D721Med (cell line): ENCODE measurements at places on chromosomes 2 and 18.

- DNase-seq = no peak
Measured at GRCh38 chr2:168632709-168633121, 169.7 kb upstream of the NOSTRIN start.

DNA sequence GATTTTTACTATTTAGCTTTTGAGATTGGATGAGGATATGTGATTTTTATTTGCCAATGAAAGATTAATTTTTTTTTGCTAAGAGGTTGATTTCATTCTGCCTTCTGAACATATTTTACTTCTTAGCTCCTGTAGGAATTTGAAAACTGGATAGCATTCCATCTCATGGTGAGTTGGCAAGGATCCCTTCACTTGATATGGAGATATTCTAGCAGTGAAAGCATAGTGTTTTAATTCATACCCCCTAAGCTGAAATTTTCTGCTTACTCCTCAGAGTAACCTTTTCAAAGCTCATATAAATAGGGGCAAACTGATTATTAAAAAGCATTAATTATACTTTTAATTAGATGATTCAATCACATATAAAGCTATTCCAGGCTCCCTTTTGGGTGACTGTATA, 61.0 kb upstream of the KCNJ3 start:
- no peak for DNase-seq

DNA sequence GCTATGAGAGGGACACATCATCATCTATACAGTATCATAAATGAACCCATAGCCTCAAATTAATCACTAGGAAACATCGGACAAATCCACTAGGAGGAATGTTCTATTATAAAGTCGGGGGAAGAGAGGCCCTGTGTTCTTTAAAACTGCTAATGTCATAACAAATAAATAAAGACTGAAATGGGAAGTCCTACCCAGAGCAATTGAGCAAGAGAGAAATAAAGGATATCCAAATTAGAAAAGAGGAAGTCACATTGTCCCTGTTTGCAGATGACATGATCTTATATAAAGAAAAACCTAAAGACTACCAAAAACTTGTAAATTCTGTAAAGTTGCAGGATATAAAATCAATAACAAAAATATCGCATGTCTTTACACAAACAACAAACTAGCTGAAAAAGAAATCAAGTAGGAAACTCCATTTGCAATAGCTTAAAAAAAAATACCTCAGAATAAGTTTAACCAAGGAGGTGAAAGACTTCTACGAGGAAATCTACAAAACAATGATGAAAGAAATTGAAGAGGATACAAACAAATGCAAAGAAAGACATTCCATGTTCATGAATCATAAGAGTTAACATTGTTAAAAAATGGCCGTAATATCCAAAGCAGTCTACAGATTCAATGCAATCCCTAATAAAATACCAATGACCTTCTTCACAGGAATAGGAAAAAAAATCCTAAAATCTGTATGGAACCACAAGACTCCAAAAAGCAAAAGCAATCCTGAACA, 30.6 kb downstream of the RTN4 start:
- DNase-seq = no peak

GRCh38 chr2:218618102-218618860, 10.6 kb downstream of the PLCD4 start:
- no peak for DNase-seq

- no peak for DNase-seq
Measured at GRCh38 chr2:175275539-175275938, 94.0 kb upstream of the ATP5MC3 start.

DNA sequence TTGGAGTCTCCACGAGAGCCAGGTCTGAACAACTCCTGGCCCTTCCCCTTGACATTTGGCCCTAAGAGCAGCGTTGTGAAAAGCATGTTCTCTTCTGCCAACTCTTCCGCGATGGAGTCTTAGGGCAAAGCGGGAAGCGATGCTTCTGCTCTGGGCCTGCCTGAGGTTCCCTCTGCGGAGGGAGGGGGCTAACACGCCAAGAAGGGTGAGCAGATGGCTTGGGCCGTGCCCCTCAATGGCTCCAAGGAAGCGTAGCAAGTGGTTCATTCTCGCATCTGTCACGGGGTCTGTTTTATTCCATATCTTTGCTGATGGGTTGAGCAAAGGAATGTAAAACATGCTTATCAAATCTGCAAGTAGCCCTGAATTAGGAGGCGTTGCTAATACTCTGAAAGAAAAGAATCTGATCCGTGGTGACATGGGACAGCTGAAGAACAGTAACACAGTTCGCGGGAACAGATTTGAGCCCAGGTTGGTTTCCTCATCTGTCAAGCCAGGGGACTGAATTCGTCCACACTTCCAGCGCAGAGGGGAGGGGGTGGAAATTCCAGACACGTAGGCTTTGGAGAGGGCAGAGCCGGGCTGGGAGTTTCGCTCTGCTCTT, 38.0 kb downstream of the DNMT3A start:
- no peak for DNase-seq

DNA sequence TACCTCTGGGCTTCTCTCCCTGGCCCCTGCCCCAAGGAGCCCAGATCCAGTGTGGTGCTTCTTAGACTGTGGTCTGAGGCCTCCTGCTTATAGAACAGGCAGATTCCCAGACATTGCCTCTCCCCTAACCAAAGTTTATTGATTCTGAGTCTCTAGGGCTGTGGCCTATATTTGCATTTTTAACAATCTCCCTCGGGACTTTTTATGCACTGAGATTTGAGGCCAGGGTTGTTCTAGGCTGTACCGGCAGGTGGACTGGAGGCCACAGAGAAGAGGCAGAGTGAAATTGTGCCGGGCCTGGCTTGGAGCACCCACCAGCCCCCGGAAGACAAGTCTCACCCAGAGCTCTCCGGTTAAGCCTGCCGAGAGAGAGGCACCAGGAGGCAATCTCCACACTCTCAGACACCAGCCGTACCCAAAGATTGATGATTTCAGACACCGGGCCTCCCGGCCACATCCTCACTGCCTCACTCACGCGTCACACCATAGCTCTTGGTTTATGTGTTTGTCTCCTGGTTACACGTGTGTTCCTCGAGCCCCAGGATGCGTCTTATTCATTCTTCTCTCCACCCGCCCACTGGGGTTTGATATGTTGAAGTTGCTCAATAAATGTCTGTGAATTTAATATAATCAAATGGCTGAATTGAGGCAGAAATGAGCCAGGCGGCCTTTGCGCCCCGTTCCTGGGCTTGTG, 203.7 kb downstream of the KLHL29 start:
- no peak for DNase-seq

GRCh38 chr2:178088774-178089270, 16.2 kb upstream of the PDE11A start:
- DNase-seq = no peak

- no peak for DNase-seq
Measured at GRCh38 chr2:191171708-191172355, 21.0 kb upstream of the STAT4 start.

DNA sequence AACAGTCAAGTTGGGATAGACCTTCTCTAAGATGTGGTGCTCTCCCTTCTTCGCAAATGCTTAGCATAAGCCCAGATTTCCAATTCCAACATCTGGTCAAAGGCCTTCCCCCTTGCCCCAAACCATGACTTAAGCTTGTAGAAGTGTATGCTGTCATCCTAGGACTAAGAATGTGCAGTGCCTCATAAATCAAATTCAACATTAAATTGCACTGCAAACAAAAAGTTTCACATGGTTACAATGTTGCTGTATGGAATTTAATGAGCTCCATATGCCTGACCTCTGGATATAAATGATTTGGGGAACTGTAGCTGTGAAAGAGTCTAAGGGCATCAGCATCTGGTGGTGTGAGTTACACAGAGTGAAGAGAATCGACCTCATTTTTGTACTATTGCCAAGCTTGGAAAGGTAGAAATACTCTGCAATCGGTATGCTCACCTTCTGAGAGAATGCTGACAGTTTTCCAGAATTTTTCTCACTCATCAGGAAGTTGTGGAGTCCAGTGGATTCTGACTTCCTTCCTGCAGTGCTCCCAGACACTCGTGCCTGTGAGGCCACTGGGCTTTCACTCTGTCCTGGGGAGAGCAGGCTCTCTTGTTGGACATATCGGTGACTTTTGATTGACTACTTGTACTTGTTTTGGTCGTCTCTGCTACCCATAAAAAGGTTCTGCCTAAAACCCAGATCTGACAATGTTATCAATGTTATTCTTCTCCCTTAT, 40.6 kb downstream of the FASTKD2 start:
- no peak for DNase-seq

- DNase-seq = no peak
Measured at GRCh38 chr2:223418131-223418530, 184.0 kb downstream of the SCG2 start.

DNA sequence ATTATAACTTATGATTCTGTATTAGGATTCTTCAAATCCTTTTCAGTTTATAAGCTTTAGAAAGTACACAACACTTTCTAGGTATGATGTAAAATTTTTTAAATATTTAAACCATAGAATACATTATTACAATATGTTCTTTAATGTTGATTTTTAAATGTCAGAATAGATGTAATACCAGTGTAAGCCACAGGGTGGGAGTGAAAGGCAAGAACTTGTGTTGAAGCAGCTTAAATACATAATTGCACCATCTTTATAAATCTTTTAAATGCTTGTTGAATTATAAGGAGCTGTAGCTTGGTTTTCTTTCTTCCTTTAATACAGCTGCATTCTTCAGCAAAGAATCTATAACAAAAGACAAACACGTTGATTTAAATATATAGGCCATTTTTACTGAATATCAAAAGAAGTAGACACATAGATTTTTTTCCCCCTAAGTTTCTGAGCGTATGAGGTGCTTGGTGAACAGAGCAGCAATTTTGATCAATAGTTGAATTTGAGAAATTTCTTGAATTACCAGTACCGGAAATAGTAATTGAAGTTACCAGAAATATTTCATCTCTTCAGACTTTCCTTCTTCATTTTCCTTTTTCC, 63.0 kb downstream of the TANK start:
- DNase-seq = no peak

- DNase-seq = no peak
Measured at GRCh38 chr2:194015751-194016150, 1641.3 kb upstream of the SLC39A10 start.

GRCh38 chr18:22286585-22286984, 117.2 kb downstream of the GATA6 start:
- DNase-seq = no peak

GRCh38 chr2:29777161-29777560, 144.2 kb downstream of the ALK start:
- no peak for DNase-seq

- no peak for DNase-seq
Measured at GRCh38 chr2:239244625-239245024, 156.2 kb downstream of the HDAC4 start.

DNA sequence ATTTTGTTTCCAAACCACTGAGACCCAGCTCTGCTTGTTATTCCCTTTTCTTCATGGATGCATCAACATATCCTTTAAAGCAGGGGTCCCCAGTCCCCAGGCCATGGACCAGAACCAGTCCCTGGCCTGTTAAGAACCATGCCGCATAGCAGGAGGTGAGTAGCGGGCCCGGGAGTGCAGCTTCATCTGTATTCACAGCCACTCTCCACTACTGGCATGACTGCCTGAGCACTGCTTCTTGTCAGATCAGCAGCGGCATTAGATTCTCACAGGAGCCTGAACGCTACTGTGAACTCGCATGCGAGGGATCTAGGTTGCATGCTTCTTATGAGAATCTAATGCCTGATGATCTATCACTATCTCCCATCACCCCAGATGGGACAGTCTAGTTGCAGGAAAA, 1.6 kb upstream of the POLI start:
- DNase-seq = no peak

- no peak for DNase-seq
Measured at GRCh38 chr18:30150586-30151250, 891.8 kb downstream of the DSC3 start.

DNA sequence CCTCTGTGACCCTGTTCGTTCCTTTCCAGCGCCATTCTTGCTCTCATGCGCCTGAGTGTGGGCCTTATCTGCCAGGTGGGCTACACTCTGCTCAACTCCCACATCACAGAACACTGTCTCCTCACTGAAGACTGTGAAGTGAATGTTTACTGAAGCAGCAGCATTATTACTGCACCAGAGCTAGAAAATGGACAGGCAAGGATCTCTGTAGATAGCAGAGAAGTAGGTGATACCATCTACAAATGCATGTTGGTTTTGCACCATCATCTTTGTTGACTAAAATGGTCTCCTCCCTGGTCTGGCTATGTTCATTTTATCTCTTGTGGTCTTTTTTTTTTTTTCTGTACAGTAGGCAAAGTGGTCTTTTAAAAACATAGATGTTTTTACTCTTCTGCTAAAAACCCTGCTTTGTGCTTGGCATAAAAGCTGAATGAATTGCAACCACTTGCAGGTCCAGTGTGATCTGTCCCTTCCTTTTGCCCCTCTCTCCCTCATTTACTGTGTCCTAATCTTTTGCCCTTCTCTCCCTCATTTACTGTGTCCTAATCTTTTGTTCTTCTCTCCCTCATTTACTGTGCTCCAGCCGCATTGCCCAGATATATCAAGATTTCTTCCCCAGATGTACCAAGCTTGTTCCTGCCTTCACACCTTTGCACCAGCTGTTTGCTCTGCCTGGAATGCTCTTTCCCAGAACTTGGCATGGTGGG, 35.4 kb downstream of the BABAM2 start:
- no peak for DNase-seq

DNA sequence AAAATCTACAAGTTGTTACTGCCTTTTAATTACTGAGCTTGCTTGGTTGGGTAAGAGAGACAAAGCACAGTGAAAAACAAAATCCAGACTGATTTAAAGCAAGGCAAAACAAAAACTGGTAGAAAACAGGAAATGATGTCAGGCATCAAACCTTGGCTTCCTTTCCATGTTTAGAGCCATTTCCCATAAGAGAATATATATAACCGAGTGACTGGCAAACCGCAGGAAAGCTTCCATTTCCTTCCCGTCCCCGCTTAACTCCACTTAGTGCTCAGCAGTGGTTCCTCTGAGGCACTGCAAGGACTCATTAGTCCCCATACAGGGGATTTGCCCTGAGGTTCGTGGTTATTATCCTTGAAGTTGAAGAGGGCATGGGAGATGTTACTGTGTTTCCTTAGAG, 446.3 kb downstream of the LPIN1 start:
- DNase-seq = no peak

- DNase-seq = peak; percentile 12
Measured at GRCh38 chr2:72605836-72606442, 219.9 kb downstream of the EXOC6B start.

DNA sequence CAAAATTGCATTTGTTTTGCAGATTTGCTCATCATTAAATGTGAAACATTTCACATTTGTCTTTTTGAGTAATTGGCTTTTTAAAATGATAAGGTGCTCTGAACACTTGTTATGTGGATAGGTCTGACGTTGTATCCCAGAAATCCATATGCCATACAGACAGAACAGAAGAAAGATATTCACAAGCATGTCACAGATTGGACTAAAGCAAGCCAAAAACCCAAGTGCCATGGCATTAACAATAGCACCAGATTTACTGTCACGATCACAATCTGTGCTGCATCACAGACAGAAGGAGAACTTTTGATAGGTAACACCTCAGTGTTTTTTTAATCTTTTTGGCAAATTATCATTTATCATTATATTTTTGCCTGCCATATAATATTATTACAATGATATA, 272.6 kb downstream of the ARHGAP15 start:
- DNase-seq = no peak

GRCh38 chr2:172426635-172427255, 641 bp upstream of the ITGA6 start:
- no peak for DNase-seq
